ENCODE measurements at places on chromosomes 5 and 9.
A peak's percentile ranks its signal among the peaks of the same experiment; 100 is the strongest.

- DNase-seq = peak; percentile 5
Observed at GRCh38 chr5:45521067-45521466, 175.1 kb downstream of the HCN1 start.

DNA sequence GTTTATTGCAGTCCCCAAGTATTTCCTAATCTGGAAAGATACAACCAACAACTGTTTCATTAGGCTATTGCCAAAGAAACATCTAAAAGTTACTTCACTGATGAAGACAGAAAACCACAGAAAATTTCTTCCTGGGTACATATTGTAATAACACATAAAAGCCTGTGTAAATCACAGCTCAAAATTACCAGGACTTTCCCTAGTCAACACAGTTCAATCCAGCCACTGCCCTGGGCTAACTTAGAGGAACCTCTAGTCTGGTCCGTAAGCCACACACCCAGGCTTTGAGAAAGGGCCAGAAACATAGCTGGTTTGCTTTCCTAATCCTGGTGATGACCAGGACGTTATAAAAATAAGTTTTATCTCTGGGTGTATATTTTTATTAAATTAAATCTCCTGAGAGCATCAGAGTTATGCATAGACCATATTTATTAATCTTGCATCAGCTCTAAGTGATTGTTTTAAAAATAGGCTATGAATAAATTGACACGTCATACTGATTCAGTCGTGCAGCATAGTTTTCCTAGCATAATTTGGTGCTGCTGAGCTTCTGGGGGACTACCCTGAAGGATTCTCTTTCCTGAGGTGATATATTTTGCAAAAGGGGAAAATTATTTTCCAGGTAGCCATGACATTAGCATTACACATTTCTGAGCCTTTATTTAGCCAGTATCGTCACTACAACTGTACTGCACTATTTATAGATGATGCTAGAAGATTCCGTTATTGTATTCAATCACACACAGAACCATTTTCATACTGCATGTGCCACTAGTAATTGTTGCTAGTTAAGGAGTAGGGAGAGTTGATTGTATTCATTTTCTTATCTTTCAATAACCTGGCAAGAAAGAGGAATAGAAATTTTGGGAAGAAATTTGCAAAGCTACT, 12.6 kb upstream of the MUSK start:
- DNase-seq = no peak

DNA sequence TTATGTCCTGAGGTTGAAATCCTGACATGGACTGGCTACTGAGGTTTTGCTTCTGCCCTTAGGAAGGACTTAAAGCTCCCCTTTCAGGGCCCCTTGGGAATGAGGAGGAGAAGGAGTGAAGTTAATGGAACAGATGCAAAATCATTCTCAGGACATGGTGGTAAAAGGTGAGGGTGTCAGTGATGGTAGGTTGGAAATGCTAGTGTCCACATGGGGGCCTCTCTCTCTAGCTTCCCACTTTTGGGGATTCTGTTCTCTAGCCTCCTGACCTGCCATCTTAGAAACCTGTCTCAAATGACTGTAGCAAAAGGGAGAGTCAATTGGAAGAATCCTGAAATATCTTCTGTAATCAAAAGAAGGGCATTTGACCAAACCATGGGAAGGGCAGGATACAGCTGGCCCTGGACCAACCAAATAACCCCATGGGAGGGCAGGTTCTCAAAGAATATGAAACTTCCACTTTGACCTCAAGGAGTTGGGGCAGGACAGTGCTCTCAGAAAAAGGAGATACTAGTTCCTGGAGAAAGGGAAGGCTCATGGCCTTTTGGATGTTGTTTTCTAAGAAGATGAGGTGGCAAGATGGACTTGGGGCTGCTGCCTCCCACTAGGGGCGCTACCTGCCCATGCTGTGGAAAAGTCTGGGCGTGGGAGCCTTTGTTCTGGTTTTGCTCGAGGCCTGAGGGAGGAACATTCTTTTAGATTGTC, 21.2 kb upstream of the MLANA start:
- DNase-seq = no peak

DNA sequence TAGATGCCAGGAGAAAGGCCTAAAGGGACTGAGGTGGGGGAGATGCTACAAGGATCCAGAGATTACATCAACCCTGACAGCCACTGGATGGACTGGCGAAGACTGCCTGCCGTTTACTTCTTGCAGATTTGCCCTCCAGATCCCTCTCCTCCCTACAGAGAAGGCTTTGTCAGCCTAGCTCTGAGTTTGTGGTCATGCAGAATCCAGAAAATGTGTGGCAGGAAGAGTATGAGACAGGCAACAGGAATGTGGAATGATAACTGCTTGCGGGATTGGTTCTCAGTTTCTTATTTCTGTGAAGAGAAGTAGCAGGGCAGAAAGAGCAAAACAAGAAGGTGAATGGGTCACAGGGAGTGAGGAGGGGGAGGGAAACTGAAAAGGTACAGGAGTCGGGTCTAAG, 129.6 kb downstream of the TLE1 start:
- no peak for DNase-seq

GRCh38 chr9:103803245-103803644, 290.9 kb upstream of the SMC2 start:
- no peak for DNase-seq

- no peak for DNase-seq
Observed at GRCh38 chr5:141848744-141849414, 29.3 kb downstream of the PCDH1 start.

DNA sequence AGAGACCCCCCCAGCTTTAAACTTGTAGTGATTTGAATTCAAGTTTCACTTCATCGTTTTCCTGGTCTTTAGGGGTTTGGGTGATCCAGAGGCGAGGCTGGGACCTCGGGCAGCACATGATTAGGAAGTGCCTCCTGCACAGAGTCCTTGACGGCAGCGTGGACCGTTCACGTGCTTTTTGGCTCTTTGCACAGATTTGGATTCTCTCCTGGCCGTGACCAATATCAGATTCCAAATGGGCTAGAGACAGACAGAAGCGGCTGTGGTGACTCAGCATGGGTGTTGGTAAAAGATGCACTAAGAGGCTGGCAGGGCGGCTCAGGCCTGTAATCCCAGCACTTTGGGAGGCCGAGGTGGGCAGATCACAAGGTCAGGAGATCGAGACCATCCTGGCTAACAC, 117.2 kb upstream of the CACNA1B start:
- no peak for DNase-seq

GRCh38 chr9:16673171-16673570, 197.3 kb downstream of the BNC2 start:
- DNase-seq = no peak

DNA sequence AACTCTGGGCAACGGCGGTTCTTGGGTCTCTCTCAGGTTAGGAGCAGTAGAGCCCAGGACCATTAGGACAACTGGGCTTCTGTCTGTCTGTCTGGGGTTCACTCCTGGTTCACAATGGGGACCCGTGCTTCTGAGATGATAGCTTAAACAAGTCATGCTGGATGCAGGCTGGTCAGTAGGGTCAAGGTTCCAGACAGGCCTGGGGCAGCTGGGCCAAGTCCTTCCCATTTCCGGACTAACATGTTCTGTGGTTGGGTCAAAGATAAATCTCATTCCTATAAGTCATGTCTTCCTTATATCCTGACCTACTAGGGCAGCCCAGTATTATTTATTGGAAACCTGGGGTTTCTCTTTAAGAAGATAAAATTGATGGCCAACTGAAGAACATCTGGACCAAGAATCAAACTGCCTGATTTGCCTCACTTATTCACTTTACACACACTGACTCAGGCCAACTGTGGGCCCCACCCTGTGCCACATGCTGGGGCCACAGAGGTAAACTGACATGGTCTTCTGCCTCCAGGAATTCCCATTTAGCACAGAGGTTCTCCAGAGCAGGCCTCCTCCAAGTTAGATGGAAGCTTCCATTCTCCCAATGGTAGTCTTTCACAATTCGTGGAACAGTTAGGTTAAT, 8.3 kb downstream of the HDHD3 start:
- no peak for DNase-seq

GRCh38 chr9:77014597-77015263, 4.7 kb upstream of the FOXB2 start:
- DNase-seq = no peak

DNA sequence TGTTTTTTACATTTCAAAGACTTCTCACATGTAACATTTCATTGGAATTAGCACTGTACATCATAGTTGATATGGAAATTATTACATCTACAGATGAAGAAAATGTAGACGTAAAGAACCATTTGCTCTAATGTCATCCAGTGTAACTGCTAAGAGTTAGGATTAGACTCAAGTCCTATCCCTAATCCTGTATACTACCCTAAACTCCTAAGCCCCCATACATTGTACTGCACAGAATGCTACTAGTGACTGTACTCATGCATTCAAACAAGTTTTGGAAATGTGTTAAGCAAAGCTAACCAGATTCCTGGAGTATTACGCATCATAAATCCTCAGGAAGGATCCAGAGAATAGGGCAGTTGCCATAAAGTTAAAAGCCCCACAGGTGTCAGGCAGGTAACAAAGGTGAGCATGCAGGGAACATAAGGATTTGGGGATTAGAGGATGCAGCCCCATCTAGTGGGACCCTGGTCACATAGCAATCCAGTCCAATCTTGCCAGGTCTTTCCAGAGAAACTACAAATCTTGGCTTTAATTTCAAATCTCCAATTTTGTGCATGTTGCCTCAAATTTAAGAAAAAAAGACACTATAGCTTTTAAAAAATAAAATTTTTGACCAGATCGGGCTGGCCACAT, 32.0 kb downstream of the HAVCR1 start:
- no peak for DNase-seq

GRCh38 chr9:105858877-105859276, 164.5 kb downstream of the TMEM38B start:
- no peak for DNase-seq

GRCh38 chr5:151696470-151697061, 9.9 kb upstream of the SPARC start:
- DNase-seq = no peak

- no peak for DNase-seq
Observed at GRCh38 chr9:7561527-7562080, 238.0 kb downstream of the DMAC1 start.

GRCh38 chr5:169716287-169716686, 79.2 kb downstream of the DOCK2 start:
- DNase-seq = no peak

DNA sequence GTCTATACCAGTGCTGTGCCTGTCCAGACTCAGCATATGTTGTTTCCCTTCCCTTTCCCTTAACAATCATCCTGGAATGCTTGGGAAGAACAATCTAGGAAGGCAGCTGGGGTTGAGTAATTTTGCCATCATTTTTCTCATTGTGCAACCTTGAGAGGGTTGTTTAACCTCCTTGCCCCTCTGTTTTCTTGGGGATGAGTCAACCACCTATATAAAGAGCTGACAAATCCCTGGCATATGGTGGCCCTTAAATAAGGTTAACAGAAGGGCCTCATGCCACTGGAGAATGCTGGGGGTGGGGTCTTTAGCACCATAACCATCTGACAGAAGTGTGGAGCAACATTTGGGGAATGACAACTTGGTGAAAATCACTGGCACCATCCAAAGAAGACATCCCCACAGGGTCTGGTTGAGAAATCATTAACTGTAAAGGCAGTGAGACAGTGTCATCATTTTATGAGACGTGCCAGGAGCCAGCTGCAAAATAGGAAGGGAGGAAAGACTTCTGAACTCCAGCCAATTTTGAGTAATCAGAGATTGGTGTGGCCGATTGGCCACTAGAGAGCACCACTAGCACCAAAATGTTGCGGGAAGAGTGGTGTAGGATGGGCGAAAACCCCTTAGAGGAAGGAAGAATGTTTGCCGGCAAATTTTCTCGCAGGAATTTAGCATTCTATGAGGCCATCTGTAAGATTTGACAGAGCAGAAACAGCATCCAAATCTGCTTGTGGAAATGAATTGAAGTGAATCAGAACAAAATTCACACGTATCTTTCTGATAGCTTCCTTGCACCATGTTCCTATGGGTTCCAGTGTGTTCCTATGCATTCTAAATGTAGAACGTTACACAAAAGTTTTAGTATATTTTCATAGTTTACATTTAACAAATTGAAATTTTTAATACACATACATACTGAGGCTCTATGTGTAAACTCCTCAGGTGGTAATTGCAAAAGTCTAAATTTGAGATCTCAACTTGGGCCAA, 113.8 kb downstream of the MSX2 start:
- DNase-seq = peak; percentile 39

DNA sequence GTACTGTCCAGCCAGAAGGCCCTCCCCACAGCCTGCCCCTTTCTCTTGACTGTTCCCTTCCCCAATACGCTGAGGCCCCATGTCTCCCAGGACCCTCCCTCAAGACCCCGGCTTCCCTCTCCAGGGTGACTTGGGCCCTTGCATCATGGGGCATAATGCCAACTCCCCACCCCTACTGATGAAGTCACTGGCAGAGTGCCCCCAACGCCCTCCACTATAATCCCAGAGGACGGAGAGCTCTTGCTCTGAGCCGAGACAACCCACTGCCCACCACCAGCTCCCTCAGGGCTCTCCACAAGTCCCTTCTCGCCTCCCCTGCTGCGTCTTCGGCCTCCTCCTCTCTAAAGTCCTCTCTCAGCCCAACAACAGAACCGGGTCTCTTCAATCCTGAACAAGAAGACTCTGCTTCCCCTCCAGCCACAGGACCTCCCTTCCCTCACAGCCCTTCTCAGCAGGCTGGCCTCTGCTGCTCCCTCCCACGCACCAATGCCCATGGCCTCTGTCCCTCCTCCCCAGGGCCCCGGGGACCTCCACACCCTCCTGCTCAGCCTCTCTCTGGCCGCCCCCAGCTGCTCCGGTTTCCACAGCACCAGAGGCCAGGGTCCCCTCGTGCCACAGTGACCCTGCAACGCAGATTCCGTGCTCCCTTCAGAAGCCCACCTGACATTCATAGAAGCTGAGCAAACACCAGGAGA, 47.6 kb downstream of the ADAMTS2 start:
- no peak for DNase-seq

- no peak for DNase-seq
Observed at GRCh38 chr5:73419117-73419464, 29.5 kb downstream of the FOXD1 start.

- no peak for DNase-seq
Observed at GRCh38 chr5:124652514-124652819, 94.0 kb downstream of the ZNF608 start.

DNA sequence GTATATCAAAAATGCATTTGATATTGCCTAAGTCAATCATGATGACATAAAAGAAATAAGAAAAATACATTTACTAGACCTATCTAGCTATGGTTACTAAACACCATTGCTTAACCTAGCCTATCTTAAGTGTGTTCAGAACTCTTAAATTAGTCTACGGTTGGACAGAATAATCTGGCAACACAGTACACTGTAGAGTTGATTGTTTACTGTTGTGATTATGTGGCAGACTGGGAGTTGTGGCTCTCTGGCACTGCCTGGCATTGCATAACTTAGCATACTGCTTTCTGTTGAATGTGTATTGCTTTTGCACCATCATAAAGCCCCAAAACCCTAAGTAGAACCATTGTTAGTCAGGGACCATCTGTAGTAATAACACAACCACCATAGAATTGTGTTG, 21.2 kb upstream of the ZFAND5 start:
- no peak for DNase-seq

- no peak for DNase-seq
Observed at GRCh38 chr9:70400107-70400892, 14.2 kb downstream of the KLF9 start.

GRCh38 chr9:130193531-130194377, 21.6 kb downstream of the NCS1 start:
- no peak for DNase-seq

- no peak for DNase-seq
Observed at GRCh38 chr5:17219992-17220391, 2.6 kb downstream of the BASP1 start.

- DNase-seq = no peak
Observed at GRCh38 chr5:123350742-123351141, 72.5 kb downstream of the CEP120 start.
